T-helper 22 cell (primary cell): ENCODE measurements at places on chromosomes 7 and 10.

GRCh38 chr7:93836116-93836515 is 54.4 kb downstream of the TFPI2 start:
- DNase-seq, result no peak

GRCh38 chr10:114995468-114996247 is 57.7 kb downstream of the TRUB1 start:
- DNase-seq, result no peak

- DNase-seq, result no peak
These were observed 83.0 kb upstream of the ASAH2 start for GRCh38 chr10:50334273-50334672.

DNA sequence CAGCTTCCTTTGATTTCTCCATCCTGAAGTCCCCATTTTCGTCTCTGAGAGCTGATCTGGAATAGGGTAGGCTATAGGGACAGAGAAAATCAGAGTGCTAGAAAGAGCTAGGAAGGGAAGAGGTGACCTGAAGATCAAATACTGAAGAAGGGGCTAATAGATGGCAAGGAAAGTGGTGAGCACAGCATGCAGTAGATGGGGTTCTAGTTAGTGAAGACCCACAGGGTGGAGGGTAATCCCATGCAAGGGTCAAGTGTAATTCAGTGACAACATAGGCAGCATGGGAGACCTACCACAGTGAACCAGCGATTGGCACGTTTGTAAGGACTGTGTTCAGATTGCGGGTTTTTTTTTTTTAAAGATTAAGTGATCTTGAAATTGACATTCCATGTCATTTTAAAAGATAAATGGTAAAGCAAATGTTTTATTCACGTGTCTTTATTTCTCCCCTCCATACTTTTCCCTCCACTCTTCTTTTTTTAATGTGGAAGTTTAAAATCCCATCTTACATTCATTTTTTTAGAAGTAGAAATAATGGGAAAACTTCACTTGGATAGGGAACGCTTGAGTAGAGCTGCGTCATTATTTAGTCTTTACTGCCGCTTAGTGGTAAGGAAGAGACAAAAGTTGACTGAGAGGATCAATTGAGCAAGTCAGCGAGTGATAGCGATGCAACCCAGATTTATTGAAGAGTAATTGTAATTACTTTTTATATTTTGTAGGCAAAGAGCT is 21.0 kb upstream of the ABI1 start:
- DNase-seq, result no peak

DNA sequence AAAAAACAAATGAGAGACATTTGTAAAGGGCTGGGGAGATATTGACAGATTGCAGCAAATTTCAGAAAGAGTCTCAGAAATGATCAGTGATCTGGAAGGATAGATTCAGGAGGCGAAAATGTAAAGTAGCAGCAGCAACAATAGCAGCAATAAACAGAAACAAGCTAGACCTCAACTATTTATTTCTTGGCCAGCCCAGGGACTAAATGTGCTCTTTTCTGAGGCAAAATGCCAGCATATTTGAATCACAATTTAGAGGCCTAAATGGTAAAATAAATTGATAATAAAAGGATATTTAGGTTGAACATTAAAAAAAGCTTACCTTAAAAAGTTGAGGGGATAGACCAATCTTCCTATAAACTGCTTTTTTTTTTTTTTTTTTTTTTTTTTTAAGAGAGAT is 134.6 kb upstream of the ITGB1 start:
- no peak for DNase-seq

DNA sequence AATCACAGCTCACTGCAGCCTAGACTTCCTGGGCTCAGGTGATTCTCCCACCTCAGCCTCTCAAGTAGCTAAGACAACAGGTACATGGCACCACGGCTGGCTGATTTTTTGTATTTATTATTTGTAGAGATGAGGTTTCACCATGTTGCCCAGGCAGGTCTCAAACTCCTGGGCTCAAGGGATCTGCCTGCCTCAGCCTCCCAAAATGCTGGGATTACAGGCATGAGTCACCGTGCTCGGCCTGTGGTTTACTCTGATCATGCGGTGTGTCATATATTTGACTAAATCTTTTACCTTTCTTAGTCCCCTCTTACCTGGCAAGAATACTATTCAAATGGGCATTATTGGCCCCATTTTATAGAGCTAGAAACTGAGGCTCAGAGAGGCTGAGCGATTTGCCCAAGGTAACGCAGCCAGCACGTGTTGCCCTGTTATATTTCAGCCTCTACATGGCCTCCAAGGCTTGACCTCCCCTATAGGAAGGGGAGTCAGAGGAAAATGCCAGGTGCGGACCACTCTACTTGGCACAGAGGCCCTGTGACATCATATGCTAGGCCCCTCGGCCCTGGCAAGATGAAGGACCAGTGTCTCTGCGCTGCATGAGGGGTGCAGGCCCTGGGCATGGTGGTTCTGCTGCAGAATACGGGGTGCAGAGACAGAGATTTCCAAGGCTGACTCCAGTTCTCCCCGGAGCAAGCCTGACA is 8.2 kb downstream of the ZCCHC24 start:
- no peak for DNase-seq

DNA sequence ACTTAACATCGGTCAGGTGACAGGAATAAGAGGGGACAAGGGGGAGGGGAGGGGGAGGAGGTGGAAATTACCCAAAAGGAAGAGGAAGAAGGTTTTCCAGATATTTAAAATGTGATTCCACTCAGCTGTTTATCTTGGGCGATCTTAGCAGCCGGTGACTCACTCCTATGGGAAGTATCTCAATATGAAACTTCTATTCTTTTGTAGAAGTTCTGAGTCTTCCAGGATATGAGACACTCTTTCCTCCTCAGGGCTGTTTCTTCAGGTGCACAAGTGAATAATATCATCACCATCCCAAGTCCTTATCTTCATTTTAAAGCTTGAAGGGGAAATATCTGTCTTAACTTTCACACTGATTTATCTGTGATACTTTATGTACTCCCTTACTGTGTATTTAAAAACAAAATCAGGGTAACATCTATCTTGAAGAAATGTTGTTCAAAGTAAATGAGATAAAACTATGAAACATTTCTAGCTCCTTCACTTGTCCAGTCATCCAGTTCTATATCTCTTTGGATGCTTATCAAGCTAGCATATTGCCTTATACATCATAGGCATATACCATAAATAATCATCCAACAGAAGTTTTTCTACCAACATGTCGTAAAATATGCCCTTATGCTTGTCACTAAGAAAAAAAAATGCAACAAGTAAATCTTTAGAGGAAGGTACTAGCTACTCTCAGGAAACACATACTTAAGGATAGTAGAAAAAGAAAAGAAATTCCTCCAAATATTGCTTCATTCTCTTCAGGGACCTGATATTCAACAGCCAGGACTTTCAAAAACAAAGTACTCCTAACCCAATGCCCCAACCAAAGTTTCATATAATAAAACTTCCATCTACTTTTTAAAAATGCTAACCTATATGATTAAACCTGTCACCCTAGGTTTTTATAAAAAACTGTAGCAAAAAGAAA is 13.7 kb downstream of the DOCK4 start:
- no peak for DNase-seq

GRCh38 chr10:108784534-108784933 is 1138.8 kb downstream of the XPNPEP1 start:
- no peak for DNase-seq

GRCh38 chr10:53489335-53490182 is 717.0 kb upstream of the MBL2 start:
- DNase-seq, result no peak

- DNase-seq, result no peak
These were observed 172.4 kb upstream of the ZNF32 start for GRCh38 chr10:43821103-43821502.

- DNase-seq, result no peak
These were observed 159.0 kb downstream of the SND1 start for GRCh38 chr7:127810696-127811660.

DNA sequence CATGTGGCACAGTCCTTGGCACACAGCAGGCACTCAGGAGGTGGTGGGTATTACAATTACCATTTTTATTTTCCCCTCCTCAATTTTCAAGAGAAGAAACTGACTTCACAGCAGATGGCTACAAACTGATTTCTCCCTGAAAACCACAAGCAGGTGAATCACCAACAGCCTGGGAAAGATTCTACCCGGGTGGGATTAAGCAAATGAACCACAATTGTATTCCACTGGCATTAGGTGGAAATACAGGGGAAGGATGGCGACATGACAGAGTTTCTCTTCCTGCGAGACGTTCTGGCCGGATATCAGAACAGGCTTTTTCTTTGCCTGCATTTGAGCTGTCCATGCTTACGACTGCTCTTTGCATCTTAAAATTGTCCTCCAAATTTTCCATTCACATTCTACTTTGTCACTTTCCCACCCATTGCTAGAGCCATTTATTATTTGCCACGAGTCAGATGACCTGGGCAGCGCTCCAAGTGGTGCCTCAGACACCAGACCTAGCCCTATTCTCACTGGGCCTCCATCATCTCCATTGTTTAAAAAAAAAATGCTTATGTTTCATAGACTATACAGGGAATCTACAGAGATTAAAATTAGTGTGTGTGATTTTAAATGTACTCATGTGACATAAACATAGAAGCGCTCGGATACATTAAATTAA is 4.6 kb downstream of the DENND11 start:
- no peak for DNase-seq

DNA sequence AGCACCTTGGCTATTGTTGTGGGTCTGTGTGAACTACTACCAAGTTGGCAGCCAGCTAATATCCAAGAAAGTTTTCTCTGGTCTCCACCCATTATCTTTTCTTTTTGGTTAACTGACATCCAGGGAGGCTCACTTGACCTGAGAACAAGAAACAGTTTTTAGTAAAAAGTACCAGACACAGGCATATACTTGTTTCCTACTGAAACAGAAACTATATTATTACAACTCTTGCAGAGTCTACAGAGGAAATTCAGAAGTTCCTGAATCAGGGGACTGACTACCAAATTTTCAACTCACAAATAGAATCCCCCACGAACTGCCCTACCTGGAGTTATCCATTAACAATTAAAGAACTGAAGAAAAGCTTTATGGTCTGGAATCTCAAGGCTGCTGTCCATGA is 168.9 kb downstream of the KCND2 start:
- DNase-seq, result no peak

- DNase-seq, result no peak
These were observed at the start of gene AKR1C4 for GRCh38 chr10:5196702-5197113. Gene AKR1C4 (plus strand): TSS chr10:5196837. CDS start chr10:5196868, 31 bp downstream.

DNA sequence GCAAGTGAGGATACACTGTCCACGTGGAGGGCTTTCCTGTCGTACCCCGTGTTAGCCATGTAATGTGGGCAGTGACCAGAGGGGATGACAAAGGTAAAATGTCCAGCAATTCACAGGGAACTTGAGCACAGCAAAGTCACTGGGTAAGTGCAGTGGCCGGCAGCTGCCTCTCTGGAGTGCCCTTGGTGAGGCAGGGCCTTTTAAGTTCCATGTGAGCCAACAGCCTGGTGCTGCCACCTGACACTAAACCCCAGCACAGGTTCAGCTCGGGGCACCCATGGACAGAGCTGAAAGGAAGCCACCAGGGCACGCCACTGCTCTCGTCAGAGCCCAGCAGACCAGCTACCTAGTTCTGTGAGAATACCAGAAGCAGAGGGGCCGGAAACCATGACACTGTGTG is 168.3 kb downstream of the PRKAG2 start:
- no peak for DNase-seq

DNA sequence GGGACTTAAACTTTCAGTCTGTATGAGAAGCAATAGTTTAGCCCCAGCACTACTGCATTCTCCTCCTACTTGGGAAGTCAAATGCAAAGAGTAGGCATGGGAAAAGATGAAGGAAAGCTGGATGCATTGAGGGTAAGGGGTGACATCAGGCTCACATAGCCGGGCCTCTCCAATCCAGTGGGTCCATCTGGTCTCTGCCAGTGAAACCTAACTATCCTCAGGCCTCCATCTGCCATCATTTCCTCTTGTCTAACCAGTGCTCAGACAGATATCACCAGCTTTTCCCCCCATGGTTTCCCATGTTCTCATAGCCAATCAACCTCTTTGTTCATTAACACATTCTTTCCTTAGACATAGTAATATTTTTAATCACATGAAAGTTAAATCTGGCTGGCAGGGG is 118.3 kb downstream of the DGKI start:
- DNase-seq, result no peak

DNA sequence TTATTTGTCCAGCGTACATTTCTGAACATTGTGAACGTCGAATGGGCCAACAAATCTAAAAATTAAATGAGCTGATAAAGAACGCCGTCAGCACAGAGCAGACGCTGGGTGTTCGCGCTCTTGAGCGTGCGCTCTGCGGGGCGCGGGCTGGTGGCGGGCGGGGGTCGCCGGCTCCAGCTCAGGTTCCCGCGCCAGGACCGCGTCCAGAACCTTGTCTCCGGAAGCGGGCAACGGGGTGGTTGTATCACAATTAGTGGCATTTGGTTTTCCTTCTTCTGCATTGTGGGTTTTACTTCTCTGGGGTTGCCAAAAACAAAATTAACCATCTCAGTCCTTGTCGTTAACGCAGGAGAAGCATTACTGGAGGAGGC is 2.4 kb downstream of the CYP2E1 start:
- DNase-seq, result no peak

DNA sequence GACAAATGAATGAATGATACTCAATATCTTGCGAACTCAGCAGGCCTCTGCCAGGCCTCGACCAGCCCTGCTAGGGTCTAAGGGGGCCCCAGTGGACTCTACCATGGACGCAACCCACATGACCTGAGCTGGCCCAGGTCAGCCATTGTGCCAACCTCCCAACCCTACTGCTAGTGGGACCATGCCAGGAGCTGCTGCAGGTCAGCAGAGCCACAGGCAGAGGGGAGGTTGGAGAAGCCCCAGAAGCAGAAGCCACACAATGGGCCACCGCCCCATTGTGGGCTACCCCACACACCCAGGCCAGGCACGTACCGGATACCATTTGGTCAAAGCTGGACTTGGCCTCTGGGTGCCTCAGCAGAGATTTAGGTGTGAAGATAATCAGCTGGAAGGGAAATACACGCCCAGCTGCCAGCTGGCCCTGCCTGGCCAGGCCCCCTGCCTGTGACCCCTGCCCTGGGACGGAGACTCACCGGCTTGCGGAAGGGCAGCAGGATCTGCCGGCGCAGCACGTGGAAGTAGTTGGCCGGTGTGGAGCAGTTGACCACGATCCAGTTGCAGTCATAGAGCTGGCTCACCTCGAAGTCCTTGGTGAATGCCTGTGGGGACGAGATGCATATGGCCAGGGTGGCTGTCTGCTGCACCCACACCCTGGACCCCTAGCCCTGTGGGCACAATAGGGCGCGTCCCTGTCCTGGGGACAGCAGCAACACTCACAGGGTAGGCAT is 24.5 kb downstream of the OGDHL start:
- DNase-seq, result no peak

DNA sequence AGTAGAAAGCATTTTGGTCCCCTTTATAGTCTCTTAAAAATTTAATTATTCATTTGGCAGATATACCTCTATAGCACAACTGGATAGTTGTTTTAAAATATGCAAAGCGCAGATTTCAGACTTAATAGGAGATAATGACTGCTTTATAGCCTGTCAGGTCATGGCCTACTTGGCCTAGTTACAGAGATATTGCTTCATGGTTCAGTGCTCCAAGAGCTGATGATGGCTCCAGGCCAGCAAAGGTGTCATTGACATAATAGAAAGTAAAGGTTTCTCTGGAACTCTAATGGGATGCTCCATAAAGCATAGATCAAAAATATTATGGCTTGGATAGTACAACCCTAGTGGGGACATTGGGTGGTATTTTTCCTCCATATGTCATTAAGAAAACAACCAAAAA is 285.7 kb downstream of the NXPH1 start:
- no peak for DNase-seq
